ENCODE measurements at places on chromosomes 5 and 9.
A peak's percentile ranks its signal among the peaks of the same experiment; 100 is the strongest.

DNA sequence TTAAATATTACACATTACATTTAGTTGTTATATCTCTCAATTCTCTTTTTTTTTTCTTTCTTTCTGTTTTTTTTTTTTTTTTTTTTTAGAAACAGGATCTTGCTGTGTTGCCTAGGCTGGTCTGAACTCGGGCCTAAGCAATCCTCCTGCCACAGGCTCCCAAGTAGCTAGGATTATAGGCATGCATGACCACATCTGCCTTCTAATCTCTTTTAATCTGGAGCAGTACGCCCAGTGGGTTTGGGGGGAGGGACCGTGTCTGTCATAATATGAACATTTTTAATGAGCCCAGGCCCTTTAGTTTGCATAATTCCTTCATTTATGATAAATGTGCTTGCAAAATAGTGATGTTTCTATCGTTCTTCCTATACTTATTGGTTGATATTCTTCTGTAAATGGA is 10.3 kb downstream of the RHOBTB3 start:
- DNase-seq, result no peak

DNA sequence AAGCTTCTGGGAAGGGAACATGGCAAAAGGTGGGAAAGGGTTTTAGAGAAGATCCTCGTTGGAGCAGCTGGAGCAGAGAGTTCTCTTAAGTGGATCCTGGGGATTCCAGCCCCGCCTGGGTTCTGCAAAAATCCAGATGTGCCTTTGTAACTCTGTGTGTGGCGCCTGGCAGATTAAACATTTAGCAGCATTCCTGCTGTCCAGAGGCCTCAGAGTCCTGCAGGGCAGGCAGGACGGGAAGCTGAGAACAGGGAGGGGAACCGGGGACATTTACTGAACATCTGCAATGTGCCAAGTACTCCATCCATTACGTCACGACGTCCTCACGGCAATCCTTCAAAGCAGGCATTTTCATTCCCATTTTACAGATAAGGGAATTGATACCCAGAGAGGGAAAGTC is 6.0 kb downstream of the EIF4E1B start:
- DNase-seq, result no peak

DNA sequence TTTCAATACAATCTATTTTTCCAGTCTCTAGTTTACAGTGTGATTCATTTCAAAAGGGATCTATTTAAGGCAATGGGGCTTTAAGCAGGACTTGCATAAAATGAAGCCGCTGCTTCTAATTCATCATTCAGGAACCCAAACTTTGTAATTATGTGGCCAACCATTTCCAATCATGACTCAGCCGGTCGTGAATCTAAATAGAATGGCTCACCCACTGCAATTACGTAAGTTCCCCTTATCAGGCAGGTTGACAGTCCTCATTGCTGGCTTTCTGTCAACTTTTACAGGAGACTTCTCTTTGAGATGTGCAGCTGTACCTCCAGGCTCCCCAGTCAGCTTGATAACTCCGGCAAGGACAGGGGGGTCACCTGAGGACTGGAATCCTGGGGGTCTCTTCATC is 152.8 kb upstream of the DAP start:
- no peak for DNase-seq

GRCh38 chr5:157600252-157600651 is 24.7 kb upstream of the ADAM19 start:
- no peak for DNase-seq

DNA sequence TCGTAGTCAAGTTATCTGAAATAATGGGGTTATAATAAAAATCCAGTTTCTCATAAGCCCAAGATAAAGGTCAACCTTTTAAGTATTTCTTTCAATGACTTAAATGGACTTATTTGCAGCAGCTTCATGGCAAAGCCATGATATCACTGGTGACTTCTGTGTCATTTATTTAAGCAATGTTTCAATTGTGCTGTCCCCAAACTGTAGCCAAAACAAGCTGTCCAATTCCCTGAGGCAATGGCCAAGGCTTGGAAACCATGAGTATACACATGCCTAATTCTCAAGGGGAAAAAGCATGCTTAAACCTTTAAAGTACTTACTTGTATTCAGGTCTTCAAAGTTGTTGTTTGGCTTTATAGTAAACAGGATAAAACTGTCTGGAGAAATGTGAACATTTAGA is 376.4 kb upstream of the TNC start:
- no peak for DNase-seq

GRCh38 chr9:10571699-10572098 is 41.1 kb downstream of the PTPRD start:
- DNase-seq, result no peak

DNA sequence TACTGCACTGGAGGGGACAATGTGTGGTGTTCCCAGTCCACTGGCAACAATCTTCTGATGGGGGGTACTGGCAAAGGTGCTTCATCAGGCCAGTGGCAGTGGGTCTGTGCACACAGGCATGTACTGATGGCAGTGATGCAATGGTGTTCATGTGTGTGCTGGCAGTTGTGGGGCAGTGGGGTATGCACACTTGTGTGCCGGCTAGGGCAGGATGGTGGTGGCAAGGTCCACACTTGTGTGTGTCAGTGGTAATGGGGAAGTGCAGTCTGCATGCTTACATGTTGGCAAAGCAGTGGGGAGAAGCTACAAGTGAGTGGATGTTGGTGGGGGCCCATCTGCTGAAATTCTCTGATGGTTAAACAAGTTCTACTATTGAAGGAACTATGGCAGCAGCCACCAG is 504.6 kb upstream of the ZNF462 start:
- DNase-seq, result no peak

DNA sequence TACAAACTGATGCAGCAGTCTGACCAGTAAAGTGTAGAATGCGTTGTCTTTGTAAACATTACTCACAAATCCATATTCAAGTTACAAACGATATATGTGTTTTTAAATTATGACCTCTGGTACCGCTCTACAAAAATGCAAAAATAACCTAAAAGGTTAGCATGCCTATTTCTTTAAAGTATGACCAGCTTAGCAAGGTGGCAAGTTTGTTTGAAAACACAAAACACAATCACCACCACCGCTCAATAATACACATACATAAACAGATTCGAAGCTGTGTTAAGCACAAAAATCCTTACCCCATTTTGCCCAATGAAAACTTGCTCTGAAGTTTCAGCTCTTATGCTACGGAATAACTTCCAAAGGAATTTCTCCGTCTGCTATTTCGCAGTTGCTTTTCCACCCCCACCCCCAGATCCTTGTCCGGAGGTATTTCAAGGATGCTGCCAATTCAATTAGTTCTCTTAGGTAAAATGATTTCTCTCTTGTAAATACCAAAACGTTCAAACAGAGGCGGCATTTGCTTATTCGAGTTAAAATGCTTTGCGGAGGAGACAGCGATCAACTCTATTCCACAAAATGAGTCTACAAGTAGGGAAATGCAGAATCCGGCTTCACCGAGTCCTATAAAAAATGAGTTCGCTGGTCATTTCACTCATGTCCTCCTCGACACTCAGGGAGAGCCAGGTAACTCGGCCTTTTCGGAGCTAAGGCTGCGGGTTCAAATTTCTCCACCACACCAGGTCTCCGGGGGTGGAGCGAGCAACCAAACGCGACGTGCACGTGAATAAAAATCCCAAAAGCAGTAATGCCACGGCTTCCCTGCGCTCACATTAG is 1.2 kb downstream of the HOMER1 start:
- peak; percentile 7 for DNase-seq
